Non-pigmented ciliary epithelial cell (primary cell): ENCODE measurements at places on chromosomes 3 and 15.

- no peak for DNase-seq
These were observed 36.0 kb upstream of the PPARG start for GRCh38 chr3:12252889-12253288.

- DNase-seq: no peak
These were observed 53.9 kb upstream of the VGLL3 start for GRCh38 chr3:87044846-87045245.

- DNase-seq: no peak
These were observed 230.9 kb upstream of the EIF1B start for GRCh38 chr3:40078590-40078989.

- no peak for DNase-seq
These were observed 34.0 kb downstream of the KLHL25 start for GRCh38 chr15:85760531-85761371.

DNA sequence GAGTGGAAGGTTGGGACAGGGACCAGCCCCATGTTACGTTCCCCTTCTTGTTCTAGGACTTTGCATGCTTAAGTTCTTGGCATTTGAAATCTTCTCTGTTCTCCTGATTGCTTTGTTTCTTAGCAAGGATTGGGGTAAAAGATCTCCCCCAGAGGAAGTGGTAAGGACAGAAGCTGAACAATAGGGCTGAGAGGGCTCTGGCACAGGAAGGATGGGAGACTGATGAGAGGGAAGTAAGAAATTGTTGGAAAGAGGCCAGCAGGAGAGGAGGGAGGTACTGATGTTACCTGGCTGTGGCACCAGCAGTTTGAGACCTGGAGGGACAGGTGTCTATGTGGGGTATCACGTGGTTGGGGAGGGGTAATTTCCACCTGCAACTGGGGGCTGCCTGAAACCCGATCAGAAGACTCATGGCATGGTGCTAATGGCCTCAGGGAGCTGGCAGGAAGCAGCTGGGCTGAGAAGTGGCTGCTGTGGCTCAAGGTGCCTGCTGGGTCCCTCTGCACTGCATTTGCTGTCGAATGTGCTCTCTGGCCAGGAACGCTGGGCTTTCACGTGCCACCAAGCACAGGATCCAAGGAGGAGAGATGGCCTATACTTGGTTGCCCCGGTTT lies 108.4 kb downstream of the LSM3 start:
- DNase-seq: no peak

DNA sequence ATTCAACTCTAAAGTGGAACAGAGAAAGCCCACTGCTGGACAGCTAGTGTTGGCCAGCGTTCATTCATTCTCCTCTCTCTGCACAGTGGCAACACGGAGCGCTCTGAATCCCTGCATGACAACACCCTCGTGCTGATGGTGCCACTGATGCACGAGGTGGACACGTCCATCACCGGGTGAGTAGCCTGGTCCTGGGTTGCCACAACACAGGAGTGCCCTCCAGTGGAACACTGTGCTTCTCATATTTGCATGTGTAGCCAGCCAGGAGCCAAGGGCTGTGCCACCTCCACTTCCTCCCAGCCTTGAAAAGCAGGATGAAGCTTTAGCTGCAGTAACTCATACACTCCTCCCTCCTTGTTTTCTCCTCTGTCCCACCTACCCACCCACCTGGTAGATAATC lies 120.0 kb upstream of the CTDSPL start:
- no peak for DNase-seq

DNA sequence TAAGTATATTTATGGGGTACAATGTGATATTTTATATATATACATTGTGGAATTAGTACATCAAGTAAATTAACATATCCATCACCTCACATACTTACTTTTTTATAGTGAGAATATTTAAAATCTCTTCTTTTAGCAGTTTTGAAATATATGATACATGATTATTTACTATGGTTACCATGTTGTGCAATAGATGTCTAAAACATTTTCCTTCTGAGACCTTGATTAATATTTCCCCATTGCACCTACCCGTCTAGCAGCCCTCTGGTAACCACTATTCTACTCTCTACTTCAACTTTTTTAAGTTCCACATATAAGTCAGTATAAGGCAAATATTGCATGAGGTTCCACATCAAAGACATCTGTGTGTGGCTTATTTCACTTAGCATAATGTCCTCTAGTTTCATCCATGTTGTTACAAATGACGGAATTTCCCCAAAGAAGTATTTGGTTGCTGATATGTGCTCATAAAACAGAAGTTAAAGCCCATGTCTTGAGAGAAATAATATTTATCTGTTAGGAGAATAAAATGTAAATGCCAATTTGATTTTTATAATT lies 29.6 kb upstream of the NFKBIZ start:
- DNase-seq: no peak

- DNase-seq: no peak
These were observed 33.1 kb downstream of the DZIP1L start for GRCh38 chr3:138082085-138082991.

GRCh38 chr3:66625505-66626216 lies 124.8 kb upstream of the LRIG1 start:
- DNase-seq: no peak

DNA sequence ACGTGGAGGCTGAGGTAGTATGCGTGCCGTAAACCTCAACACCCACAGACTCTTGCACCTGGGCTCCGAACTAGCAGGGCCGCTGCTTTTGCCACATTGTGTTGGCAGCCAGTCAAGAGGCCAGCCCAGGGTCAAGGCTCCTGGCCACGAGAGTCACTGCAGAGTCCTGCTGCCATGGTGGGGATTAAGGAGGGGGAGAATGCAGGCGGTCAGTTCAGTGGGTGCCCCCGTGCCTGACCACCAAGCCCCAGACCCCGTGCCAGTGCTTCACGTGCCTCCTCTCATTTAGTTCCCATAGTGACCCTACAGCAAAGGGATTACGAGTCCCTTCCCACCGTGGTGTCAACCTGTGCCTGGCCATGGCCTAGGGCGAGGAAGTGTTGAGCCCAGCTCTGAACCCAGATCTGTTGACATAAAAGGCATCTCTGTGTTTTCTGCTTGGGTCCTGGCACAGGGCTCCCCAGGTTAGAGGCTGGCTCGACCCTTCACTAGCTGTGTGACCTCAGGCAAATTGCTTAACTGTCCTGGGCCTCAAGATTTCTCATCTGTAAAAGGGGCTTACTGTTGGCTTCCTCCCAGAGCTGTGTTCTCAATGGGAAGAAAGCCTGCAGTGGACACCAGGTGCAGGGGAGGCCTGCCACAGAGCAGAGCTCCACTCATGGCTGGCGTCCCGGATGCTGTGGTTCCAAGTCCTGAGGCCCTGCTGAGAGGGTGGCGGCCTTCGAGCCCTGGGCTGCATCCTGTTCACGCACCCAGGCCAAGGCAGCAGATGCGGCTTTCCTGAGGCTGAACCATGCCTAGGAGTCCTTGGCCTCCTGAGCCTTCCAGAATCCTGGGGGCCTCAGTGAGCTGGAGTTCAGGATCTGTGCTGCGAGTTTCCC lies 32.8 kb downstream of the FBLN2 start:
- no peak for DNase-seq

- no peak for DNase-seq
These were observed 32.0 kb downstream of the RAB11A start for GRCh38 chr15:65901336-65901735.

DNA sequence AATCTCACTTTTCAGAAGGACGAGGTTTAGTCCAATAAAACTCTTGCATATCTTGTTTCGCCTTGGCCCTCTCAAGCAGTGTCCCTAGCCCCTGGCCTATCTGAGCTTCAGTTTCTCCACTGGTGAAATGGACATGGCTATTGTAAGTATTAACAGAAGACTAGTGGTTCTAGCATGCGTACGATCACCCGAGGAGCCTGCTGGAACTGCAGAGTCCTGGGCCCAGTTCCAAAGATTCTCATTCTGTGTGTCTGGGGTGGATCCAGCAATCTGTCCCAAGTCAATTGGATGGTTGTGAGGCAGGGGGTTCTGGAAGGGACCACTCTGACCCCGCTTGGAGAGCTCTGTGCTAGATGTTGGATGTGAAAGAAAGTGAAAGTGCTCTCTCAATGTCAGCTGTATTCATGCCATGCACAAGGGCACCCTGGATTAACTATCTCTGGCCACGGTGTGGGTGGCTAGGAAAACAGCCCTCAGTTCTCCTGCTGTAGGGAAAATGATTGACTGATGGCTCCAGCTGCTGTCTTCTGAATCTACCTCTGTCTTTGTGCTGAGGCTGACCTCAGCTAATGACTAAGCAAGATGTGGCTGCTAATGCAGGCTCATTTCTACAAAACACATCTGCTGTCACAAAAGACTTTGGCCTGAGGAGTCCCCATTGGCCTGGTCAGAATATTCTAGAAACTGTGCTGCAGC lies 1.9 kb upstream of the PLA1A start:
- DNase-seq: no peak

DNA sequence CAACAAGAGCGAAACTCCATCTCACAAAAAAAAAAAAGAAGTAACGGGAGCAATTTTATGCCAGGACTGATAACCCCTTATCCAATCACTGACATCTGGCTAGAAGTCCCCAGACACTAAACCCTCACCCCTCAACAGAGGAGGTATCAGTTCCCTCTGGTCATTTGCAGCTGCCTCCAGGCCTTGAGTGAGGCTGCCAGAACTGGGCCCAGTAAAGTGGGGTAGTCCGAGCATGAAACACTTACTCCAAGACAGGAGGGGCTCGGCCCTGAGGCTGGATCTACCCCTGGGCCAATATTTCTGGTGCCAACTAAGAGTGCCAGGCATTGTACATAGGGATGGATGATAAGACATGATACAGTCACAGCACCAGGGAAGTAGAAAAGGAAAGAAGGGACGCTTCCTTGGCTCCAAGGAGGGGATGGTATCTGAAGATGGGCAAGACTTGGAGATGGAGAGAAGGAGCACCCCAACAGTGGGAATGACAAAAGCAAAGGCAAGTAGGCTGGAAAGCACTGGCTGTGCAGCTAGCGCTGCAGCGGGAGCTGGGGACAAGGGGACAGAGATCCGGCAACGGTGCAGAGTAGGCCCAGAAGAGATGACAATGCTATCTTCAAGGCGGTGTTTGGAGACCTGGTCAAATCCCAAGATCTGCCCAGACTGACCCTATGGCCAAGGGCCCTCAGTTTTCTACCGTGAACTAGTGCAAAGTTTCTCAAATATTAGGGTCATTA lies 2.2 kb downstream of the XXYLT1 start:
- DNase-seq: no peak
